ENCODE measurements at places on chromosomes 12 and 14. TPM values are rescaled to one million over a fixed set of nuclear protein-coding genes. Genes with fewer than 3 reads are reported as not detected.

- no peak overlapping the region for H3K4me3 ChIP-seq
- no peaks in the 10 kb centered on the region for H3K4me1 ChIP-seq
- no peak for DNase-seq
- H3K27me3 ChIP-seq = peaks cover 1% of the 10 kb centered on the region
- no peak overlapping the region for H3K27ac ChIP-seq
Observed at GRCh38 chr12:106010741-106011140, 128.0 kb downstream of the NUAK1 start.

- H3K36me3 ChIP-seq = peaks cover 2% of the 10 kb centered on the region
- H3K4me1 ChIP-seq = no peaks in the 10 kb centered on the region
- no peak for DNase-seq
- H3K27me3 ChIP-seq = no peaks in the 10 kb centered on the region
Observed at GRCh38 chr12:33795536-33795935, 226.8 kb upstream of the ALG10 start.

DNA sequence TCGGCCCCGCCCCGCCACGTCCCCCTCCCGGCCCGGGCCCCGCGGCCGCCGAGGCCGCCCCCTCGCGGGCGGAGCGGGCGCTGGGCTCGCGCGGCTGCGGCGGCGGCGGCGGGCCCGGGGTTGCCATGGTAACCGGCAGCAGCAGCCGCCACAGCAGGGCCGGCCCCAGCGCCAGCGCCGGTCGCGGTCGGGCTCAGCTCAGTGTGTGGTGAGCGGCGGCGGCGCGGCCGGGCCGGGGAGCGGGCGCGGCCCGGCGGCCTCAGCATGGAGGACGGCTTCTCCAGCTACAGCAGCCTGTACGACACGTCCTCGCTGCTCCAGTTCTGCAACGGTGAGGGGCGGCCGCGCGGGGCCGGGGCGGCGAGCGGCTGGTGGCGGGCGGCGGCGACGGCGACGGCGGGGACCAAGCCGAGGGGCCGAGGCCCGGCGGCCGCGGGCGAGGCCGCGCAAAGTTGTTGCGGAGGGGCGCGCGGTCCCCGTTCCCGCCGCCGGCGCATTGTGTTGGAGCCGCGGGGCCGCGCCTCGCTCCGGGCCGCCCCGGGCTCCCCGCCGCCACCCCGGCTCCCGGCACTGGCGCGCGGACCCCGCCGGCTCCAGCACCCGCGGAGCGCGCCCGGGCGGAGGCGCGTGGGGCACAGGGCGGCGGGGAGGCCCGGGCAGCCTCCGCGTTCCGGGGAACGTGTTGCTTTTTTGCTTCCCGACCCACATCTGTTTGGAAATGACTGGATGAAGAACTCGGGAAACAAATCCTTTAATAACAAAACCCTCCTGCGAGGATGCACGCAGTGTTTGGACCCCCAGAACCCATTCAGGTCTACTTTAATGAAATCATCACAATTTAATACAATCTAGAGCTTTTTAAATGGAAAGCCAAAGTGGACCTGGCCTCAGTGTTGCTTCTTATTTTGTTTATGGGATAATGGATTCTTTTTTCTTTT is at the start of gene EML1:
Gene EML1 (plus strand): TSS at position 201 of the 938 bp plus-strand sequence. CDS start 64 bp downstream, at position 265.
- H3K36me3 ChIP-seq = no peaks in the 10 kb centered on the region
- H3K27ac ChIP-seq = no peak within 1 kb of the TSS
- H3K4me3 ChIP-seq = peak within 1 kb of the TSS; percentile 81
- DNase-seq = peak; percentile 87
- peaks cover 23% of the 10 kb centered on the region for H3K4me1 ChIP-seq

The E2F7 gene
- polyA plus RNA-seq = not detected

DNA sequence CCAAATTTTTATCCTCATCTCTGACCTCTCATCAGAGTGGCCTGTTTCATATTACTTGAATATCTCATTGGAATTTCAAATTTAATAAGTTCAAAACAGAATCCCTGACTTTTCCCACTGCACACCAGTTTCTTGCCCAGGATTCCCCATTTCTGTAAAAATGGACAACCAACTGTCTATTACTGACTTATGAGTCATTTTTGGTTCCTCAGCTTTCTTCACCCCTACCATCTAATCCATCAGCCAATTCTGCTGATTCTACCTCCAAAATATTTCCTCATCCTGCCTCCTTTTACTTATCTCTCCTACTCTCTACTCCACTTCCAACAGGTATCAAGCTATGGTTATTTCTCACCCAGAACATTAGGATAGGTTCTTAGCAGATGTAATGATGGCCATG is 44.2 kb downstream of the TMX1 start:
- DNase-seq = no peak
- no peak overlapping the region for H3K27ac ChIP-seq
- no peak overlapping the region for H3K4me3 ChIP-seq

The PDE3A gene
- polyA plus RNA-seq = not detected

DNA sequence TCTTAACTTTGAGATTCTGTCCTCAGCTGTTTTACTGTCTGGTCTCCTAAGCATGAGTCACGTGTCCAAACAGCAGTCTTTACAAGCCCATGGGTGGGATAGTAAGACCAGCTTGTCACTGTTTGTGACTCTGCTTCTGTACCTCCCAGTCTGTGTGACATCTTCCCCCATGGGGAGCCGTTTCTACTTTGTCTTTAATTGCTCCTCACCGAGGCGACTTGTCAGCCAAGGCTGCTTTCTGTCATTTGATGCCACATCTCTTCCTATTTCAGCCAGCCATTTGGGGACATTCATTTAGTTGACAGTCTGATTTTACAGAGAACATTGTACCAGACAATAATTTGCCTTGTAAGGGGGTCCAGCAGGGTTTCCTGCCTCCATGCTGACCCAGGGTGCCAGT is 534.8 kb downstream of the NRXN3 start:
- DNase-seq = no peak
- no peaks in the 10 kb centered on the region for H3K4me1 ChIP-seq
- peaks cover 1% of the 10 kb centered on the region for H3K27me3 ChIP-seq
- no peaks in the 10 kb centered on the region for H3K36me3 ChIP-seq
- H3K27ac ChIP-seq = no peak overlapping the region

DNA sequence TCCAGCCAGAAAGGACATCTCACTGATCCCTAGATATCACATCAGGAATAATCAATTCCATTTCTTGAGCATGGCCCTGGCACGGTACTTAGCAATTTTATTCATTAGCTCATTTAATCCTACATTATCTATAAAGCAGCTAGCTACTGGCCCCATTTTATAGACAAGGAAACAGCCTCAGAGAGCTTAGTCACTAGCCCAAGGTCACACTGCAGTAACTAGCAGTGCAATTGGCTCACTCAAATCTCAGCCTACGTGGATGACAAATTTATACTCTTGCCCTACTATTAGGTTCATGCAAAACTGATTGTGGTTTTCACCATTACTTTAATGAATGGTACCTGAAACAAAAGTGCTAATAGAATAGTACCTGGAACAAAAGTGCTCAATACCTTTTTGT is 41.7 kb downstream of the NUAK1 start:
- no peak overlapping the region for H3K4me3 ChIP-seq
- no peak overlapping the region for H3K27ac ChIP-seq
- H3K4me1 ChIP-seq = no peaks in the 10 kb centered on the region
- peaks cover 6% of the 10 kb centered on the region for H3K27me3 ChIP-seq
- no peaks in the 10 kb centered on the region for H3K36me3 ChIP-seq

GRCh38 chr12:115932066-115932465 is 345.4 kb downstream of the MED13L start:
- H3K27ac ChIP-seq = no peak overlapping the region
- H3K36me3 ChIP-seq = no peaks in the 10 kb centered on the region
- H3K4me3 ChIP-seq = no peak overlapping the region
- no peak for DNase-seq
- peaks cover 8% of the 10 kb centered on the region for H3K27me3 ChIP-seq

DNA sequence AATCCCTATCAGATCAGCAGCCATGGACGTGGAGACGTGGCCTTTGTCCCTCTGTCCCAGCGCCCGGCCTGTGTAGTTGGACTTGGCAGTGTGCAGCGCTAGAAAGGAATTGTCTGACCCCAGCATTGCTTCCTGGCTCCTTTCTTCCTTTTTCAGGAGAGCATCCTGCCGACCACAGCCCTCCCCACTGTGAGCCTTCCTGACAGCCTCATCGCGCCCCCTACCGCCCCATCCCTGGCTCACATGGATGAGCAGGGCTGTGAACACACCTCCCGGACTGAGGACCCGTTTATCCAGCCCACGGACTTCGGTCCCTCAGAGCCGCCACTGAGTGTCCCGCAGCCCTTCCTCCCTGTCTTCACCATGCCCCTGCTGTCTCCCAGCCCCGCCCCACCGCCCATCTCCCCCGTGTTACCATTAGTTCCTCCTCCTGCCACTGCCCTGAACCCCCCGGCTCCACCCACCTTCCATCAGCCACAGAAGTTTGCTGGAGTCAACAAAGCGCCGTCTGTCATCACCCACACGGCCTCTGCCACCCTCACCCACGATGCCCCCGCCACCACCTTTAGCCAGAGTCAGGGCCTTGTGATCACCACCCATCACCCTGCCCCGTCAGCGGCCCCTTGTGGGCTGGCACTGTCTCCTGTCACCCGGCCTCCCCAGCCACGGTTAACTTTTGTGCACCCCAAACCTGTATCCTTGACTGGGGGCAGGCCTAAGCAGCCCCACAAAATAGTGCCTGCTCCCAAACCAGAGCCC is 40.6 kb downstream of the IL31 start:
- H3K27ac ChIP-seq = no peak overlapping the region
- no peaks in the 10 kb centered on the region for H3K27me3 ChIP-seq
- H3K36me3 ChIP-seq = peaks cover 13% of the 10 kb centered on the region
- DNase-seq = no peak
- H3K4me1 ChIP-seq = no peaks in the 10 kb centered on the region

The PAH gene
- polyA plus RNA-seq = not detected

The GPN3 gene
- polyA plus RNA-seq = 35.8 TPM

The KRT84 gene
- polyA plus RNA-seq = not detected

The PSMA6 gene
- 273 TPM for polyA plus RNA-seq

DNA sequence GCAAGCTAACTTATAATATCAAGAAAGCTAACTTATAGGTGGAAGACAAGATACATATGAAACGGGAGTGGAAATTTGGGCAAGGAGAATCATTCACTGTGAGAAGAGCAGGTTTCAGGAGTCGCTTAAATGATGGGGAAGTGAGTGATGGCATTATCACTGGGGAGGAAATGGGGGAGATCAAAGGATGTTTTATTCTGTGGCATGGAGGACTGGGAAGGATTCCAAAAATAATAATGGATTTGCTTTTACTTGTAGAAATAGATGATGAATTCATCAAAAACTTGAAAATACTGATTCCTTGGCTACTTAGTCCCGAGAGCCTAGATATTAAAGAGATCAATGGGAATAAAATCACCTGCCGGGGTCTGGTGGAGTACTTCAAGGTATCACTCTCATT is 47.8 kb downstream of the SAV1 start:
- no peaks in the 10 kb centered on the region for H3K4me1 ChIP-seq
- no peaks in the 10 kb centered on the region for H3K27me3 ChIP-seq
- H3K36me3 ChIP-seq = peaks cover 6% of the 10 kb centered on the region
- DNase-seq = no peak
